Colonic mucosa (tissue), 4 donors: ENCODE measurements at places on chromosomes 3 and 15. TPM values are rescaled to one million over a fixed set of nuclear protein-coding genes. Genes with fewer than 3 reads are reported as not detected.

The HHATL gene
- total RNA-seq, result 1.2 TPM

The REC114 gene
- not detected for total RNA-seq

The CPNE9 gene
- not detected for total RNA-seq

The LEO1 gene
- total RNA-seq, result 29.3 TPM

The KBTBD13 gene
- total RNA-seq, result not detected

The ITGB5 gene
- 74.4 TPM for total RNA-seq

The AHSG gene
- 1.9 TPM for total RNA-seq

GRCh38 chr15:62603742-62604141 lies 438.7 kb upstream of the C2CD4B start:
- DNase-seq, result peak; percentile 48

DNA sequence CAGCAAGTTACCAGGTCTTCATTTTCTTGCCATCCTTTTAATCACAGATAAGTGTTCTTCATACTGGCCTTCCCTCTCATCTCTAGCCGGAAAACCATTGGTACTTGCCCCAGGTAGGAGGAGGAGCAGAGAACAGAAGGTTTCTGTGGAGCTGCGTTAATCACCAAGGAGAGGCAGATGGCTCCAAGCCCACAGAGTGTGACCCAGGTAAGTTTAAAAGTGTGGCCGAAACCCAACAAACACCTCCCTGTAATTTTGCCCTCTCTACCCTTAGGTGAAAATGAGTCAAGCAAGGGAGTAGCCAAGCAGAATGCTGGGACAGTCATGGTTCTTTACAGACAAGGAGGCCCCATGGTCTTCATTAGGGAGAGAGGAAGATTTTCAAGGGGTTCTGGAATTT lies 37.3 kb downstream of the NFKBIZ start:
- DNase-seq, result no peak

- no peak for DNase-seq
Observed at GRCh38 chr3:69807674-69808073, 68.4 kb downstream of the MITF start.

DNA sequence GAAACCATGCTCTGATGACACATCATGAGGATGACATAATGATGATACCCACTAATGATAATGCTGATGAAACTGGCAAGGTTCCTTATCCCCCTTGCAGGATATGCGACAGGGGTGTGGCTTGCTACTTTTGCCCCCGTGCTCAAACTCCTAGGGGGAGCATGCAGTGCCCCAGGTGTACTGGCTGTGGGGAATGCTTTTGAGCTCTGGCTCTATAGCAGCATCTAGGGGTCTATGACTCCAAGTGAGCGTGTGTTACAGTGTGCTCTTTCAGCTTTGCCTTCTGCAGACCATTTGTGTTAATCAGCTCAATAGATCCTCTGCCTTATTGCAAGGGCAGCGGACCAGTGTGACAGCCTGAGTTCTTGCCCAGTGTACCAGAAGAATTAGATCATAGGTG lies 1239.5 kb downstream of the SI start:
- no peak for DNase-seq

- no peak for DNase-seq
Observed at GRCh38 chr3:57755368-57755675, 787 bp upstream of the SLMAP start.

GRCh38 chr3:132292042-132292441 lies 25.2 kb upstream of the ACP3 start:
- DNase-seq, result no peak

- no peak for DNase-seq
Observed at GRCh38 chr15:71526060-71526820, 284.1 kb upstream of the NR2E3 start.
